ENCODE measurements at places on chromosomes 5 and 9. TPM values are rescaled to one million over a fixed set of nuclear protein-coding genes. Genes with fewer than 3 reads are reported as not detected.

The NTNG2 gene
- polyA plus RNA-seq, result 0.33 TPM

GRCh38 chr5:55645304-55645703 is 66.8 kb downstream of the SLC38A9 start:
- DNase-seq, result no peak

DNA sequence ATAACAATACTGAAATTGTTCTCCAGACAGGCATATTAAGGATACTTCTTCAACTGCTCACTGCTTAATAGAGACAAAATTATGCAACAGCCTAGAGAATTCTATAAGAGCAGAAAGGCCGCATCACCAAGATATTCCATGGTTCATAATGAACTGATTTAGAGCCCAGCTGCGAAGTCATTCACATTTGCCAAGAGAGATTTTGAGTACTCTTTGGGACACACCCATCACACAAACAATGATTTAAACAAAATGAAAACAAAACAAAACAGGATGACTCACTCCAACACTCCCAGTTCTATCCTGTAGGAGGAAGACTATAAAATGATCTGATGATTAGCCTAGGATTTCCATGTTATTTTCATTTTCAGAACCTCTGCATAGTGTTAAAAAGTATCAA is 145.7 kb upstream of the GNA14 start:
- DNase-seq, result peak; percentile 25

- no peak for DNase-seq
Observed at GRCh38 chr9:87656485-87656884, 69.4 kb upstream of the CTSL start.

DNA sequence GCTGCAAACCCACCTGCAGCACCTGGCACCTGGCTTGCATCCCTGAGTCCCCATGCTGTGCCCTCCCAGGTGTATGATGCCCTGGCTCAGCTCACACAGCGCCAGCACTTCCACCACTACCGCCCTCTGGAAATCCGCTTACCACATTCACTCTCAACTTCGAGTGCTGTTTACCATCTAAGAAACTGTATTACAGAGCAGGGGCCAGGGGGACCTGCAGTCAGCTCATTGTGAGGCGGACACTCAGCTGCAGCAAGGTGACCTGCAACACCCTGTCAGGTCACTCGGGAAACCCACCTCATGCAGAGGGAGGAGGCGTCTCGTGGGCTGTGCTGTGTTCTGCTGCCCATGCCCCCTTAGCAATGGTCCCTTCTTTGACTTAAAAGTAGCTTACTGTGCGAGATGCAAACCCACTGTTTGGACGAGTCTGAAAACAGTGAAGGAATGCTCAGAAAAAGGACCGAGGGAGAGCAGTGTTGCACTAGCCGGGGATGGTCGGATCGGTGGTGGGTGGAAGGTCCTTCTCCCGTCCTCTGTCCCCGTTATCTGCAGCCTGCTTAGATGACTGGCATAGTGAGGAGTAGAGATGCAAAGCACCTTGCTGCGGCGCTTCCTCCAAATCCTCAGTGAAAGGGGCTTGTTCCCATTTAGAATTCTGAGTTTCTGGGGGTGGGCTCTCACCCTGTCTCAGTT is 55.2 kb upstream of the CTSL start:
- no peak for DNase-seq

The DOLPP1 gene
- 34.9 TPM for polyA plus RNA-seq

GRCh38 chr9:18969128-18969527 is 63.9 kb downstream of the SAXO1 start:
- DNase-seq, result no peak

All from small intestine (tissue), 16 donors.